Cerebellum (tissue), 4 donors: ENCODE measurements at places on chromosomes 12 and 14.

DNA sequence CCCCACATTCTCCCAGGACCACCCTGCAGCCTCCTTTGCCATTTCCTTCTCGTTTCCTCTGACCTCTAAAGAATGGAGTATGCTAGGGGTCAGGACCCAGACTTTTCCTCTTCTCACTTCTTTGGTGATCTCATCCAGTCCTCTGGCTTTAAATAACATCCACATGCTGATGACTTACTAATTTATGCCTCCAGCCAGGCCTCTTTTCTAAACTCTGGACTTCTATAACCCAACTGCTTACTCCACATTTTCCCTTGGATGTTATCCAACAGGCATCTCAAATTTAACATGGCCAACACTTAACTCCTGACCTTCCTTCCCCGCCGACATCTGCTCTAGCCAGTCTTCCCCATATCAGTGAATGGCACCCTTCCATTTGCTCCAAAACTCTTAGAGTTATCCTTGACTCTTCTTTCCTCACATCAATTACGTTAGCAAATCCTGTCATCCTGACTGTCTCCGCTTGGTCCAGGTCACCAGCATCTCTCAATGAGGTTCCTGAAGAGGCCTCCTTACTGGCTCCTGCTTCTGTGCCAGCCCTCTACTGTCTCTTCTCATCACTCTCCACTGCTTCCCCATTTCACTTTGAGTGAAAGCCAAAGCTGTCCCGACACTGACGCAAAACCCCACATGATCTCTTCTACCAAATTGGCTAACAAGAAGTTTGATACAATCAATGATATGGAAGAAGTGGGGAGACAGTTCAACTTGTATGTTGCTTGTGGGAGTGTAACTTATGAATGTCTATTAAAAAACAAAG, 42.7 kb downstream of the TMBIM6 start:
- DNase-seq = no peak

DNA sequence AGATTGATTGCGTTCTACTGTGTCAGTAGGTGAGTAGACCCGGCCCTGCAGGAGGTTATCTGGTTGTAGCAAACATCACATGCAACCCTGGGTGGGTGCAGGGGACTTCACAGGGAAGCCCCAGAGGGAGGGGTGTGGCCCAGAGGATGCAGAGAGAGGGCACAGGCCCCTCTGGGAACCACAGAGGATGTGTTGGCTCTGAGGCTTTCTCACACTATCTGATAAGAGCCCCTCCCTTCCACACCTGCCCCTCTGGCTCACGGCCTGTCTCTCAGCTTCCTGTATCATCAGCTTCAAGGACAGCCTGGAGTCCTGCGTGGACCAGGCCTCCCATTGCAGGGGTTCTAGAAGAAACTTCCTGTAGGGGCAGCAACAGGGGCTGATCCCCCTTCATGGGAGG, 101.9 kb downstream of the RIN3 start:
- DNase-seq = no peak

DNA sequence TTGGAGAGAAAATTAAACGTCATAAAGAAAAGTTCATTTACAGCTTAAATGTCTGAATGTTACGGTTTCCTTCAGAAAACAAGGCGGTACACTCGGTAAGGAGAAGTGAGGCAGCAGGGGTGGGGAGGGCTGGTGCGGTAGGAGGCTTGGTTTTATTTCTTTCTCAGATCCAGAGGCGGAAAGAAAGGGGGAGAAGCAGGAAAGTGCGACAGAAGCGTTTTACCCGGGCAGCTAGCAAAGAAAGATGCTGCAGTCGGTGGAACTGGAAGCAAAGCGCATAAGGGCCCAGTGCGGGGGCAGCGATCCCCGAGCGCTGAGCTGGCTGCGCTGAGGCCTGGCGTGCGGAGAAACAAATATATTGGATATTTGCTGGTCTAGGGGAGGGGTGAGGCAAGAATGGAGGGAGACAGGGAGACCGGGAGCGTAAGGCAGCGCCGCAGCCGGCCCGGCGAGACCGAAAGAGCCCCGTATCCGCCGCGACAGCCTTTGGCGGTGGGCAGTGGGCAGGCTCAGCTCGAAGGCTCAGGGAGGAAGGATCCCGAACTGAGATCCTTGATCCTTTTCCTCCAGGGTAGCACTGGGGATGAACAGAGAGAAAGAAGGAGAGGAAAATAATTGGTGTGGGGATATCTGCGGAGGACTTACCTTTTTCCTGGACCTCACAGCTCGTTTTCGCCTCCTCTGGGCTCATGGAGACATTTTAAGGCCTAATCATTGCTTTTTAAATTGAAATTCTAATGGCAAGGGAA, 6.4 kb upstream of the HOXC11 start:
- no peak for DNase-seq

DNA sequence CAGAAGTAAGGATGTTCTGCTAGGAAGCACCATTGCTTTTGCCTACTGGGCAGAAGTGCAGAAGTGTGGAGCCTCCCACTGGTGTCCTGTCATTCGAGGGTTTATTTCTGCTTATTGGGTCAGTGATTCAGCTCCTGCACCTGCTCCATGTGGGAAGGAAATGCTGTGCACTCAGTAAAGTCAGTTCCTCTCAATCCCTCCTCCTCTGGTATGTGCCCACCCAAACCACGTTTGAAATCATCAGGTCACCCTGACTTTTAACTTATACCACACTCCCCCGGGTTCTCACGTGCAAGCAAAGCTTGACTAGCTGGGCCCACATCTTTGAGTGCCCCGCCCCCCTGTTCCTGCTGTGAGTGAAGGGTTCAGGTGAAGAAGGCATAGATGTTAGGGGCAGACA, 223.7 kb downstream of the CHST11 start:
- no peak for DNase-seq
